ENCODE measurements at places on chromosomes 2 and 18.

GRCh38 chr2:128440666-128441340, 122.1 kb upstream of the HS6ST1 start:
- H3K4me1 ChIP-seq = no peaks in the 10 kb centered on the region
- H3K4me3 ChIP-seq = no peak overlapping the region
- no peak for DNase-seq
- no peaks in the 10 kb centered on the region for H3K27me3 ChIP-seq
- H3K36me3 ChIP-seq = no peaks in the 10 kb centered on the region
- H3K27ac ChIP-seq = no peak overlapping the region

GRCh38 chr18:11154368-11154989, 5.1 kb upstream of the PIEZO2 start:
- DNase-seq = no peak
- no peaks in the 10 kb centered on the region for H3K27me3 ChIP-seq
- no peak overlapping the region for H3K4me3 ChIP-seq
- H3K4me1 ChIP-seq = no peaks in the 10 kb centered on the region
- H3K27ac ChIP-seq = no peak overlapping the region

GRCh38 chr2:211237586-211238275, 681.3 kb downstream of the CPS1 start:
- H3K4me1 ChIP-seq = no peaks in the 10 kb centered on the region
- no peaks in the 10 kb centered on the region for H3K27me3 ChIP-seq
- no peaks in the 10 kb centered on the region for H3K36me3 ChIP-seq
- H3K4me3 ChIP-seq = no peak overlapping the region
- no peak for DNase-seq
- H3K27ac ChIP-seq = no peak overlapping the region

DNA sequence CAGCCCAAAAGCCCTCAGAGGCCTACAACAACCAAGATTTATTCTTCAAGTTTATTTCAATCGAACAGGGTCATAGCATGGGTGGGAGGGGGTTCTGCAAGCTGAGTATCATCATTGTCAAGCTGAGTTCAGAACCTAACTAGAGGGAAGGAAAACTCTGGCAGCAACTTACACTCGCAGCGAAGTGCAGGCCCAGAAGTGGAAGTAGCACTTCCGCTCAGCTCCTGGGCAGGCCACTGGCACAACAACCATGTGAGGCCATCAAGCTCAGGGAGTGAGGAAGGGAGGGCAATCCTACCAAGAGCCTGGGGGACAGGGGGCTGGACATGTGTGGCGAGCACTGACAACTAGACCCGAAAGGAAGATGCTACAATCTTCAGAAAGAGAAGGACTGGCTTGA, 4.8 kb downstream of the UXS1 start:
- no peaks in the 10 kb centered on the region for H3K36me3 ChIP-seq
- no peak overlapping the region for H3K27ac ChIP-seq
- H3K27me3 ChIP-seq = no peaks in the 10 kb centered on the region
- no peak for DNase-seq

DNA sequence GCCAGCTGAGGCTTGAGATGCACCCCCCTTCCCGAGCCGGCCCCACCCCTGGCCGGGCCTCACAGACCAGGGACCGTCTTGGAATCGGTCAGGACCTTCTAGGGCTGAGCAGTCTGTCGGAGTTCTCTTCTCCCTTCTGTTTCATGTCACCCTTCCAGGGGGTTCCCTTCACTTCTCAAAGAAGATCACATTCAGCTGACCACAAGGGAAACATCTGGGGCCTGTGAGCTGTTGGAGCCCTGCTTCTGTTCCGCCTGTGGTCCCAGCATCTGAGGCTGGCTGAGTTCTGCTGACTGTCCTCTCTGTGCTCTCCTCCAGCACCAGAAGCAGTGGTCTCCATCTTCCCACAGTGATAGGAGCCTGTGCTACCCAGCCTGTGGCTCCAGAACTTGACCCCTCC, 106.5 kb downstream of the SEPTIN10 start:
- no peak overlapping the region for H3K27ac ChIP-seq
- H3K27me3 ChIP-seq = no peaks in the 10 kb centered on the region
- H3K4me1 ChIP-seq = no peaks in the 10 kb centered on the region
- H3K4me3 ChIP-seq = no peak overlapping the region
- DNase-seq = no peak

GRCh38 chr2:168184681-168185513, 62.5 kb downstream of the STK39 start:
- no peaks in the 10 kb centered on the region for H3K27me3 ChIP-seq
- no peak overlapping the region for H3K27ac ChIP-seq
- no peak overlapping the region for H3K4me3 ChIP-seq
- peaks cover 3% of the 10 kb centered on the region for H3K4me1 ChIP-seq

DNA sequence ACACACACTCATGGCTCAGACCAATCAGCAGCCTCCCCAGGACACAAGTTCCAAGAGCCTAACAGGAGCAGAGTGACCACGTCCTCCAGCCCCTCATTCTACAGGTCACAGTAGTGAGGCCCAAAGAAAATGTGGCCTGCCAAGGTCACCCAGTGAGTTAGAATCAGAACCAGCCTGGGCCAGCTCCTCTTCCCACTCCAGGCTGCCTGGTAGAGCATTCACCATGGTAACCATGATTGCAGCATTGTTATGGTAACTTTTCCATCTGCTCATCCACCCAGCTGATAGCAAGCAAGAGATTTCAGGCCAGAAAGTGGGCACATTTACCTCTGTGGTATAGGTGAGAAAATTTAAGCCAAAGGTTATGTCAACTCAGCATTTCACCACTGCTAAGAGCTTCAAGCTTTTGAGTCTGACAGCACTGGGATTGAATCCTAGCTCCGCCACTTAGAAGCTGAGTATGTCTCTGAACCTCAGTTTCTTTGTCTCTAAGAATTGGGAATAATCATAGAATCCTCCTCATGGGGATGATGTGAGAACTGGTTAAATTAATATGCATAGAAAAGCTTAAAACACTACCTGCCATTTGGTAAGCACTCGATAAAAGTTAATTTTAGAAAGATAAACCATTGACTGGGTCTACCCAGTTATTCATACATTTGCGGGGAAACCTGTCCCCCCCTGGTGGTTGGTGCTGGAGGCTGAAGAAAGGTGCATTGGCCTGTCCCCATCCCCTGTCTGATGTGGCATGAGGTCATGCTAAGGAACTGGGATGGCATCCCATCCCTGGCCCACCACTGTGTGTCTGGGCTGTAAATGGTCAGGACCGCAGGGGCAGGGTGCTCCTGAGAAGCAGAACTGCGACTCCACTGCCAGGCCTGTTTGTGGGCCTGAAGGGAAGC, 181.5 kb downstream of the KLHL29 start:
- no peaks in the 10 kb centered on the region for H3K4me1 ChIP-seq
- H3K27ac ChIP-seq = no peak overlapping the region
- H3K27me3 ChIP-seq = peaks cover 2% of the 10 kb centered on the region
- no peak overlapping the region for H3K4me3 ChIP-seq
- peak; percentile 55 for DNase-seq
- H3K36me3 ChIP-seq = no peaks in the 10 kb centered on the region

All from CD4-positive, CD25-positive, alpha-beta regulatory T cell (primary cell).